NCI-H2029 treated with DMSO at 0.1 percent for 48 hours (cell line): ENCODE measurements at places on chromosomes 2 and 18.

- DNase-seq, result no peak
These were observed 21.6 kb downstream of the SESTD1 start for GRCh38 chr2:179243046-179243445.

- DNase-seq, result no peak
These were observed 64.8 kb downstream of the CYP26B1 start for GRCh38 chr2:72082887-72083286.

GRCh38 chr2:58047373-58047935 lies 848 bp downstream of the VRK2 start:
- DNase-seq, result no peak

DNA sequence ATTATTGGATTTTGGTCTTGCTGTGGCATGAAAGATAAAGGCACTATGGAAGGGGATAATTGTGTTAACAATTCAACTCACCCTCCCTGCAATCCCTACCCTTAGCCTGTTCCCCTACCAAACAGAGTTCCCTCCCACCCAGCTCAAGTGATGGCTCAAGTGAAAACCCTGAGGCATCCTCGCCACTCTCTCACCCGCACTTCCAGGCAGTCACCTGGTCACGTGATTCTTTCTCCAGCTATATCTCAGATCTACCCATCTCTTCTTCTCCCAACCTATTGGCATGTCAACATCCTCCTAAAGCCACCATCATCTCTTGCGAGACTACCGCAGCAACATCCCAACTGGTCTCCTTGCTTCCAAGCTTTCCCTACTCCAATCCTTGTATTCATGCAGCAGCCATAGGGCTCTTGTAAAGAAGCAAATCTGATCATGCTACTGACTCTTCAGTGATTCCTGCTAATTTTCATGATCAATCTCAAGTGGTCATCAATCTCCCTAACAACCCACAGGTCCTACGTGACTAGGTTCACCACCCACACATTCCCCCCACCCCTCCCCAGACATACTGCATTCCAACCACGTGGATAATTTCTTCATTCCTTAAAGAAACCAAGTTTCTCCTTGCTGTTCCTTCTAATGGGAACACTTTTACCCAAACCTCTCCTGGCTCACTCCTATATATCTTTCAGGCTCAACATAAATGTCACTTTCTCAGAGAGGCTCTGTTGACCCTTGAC lies 66.7 kb downstream of the MBD2 start:
- DNase-seq, result no peak

GRCh38 chr2:234682492-234683228 lies 185.8 kb upstream of the ARL4C start:
- DNase-seq, result no peak

- no peak for DNase-seq
These were observed 320.6 kb downstream of the NCKAP5 start for GRCh38 chr2:133247631-133248030.

DNA sequence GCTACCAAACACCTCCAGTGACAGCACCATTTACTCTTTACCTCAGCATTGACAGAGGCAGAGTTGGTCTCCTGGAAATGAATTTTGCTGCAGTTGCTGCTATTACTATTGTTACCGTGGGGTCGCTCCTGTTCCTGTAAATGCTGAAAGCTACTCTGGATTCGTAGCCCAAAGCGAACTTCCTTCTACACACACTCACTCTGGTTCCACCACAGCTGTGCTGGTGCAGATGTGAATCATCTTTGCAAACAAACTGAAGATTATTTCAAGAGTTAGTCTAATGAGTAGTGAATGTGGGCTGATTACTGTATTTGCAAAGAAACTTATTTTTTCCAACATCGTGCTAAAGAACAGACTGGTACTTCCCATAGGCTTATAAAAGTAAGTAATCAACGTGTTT lies 304.0 kb downstream of the LPIN1 start:
- no peak for DNase-seq

DNA sequence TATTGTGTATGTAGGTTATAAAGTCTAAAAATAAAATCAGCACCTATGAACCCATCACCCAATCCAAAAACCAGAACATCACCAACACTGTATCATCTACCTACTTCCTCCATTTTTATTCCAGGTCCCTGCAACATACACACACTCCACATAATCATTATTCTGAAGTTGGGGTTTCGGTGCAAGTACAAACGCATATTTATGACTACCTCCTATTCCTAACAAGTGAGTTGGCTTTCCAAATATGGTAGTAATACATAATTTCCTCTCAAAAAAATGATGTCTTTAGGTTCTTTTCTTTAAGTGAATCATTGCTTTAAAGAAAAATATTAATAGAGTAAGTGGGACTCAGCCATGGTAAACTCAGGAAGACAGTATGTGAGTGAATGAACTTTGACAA lies 3.3 kb downstream of the ACVR1 start:
- no peak for DNase-seq

DNA sequence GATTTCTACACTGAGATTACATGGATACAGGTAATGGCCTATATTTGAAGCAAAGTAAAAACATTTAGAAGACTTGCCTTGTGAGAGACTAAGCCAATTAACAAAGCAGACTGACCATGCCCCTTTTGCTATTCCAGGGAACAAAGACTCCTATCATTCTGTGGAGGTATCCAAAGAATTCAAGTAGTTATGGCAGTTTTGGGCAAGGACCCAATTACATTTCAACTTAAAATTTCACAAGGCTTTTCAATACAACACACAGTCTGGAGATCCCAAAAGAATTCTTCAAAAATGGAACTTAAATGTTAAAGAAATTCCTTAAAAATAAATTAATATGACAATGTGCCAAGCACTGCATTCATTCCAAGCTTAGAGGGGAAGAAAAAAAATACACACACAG lies 109.2 kb upstream of the CHRNA1 start:
- no peak for DNase-seq

GRCh38 chr2:233022561-233022960 lies 9.5 kb upstream of the NGEF start:
- DNase-seq, result no peak

GRCh38 chr18:58609536-58609993 lies 19.3 kb downstream of the ALPK2 start:
- DNase-seq, result no peak

- DNase-seq, result no peak
These were observed 144.1 kb downstream of the PRPF40A start for GRCh38 chr2:152573168-152573567.

GRCh38 chr2:227562581-227562980 lies 36.1 kb upstream of the SCYGR2 start:
- no peak for DNase-seq

DNA sequence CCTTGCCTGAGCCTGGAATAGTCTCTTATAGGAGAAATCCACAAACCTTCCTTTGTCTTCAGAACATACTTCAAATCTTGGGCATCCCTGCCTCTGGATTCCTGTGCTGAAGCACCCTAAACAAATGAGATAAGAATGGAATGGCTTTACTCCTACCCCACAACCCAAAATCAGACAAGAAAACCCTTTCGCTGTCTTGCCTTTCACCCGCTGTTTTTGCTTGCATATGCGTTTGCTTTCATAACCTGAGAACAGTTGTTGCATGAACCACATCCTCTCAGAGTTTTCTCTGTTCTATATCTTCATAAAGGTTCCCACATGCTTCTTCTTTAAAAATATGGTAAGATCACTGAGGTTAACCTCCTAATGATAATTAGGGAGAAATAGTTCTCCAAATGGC lies 132.1 kb upstream of the MAP3K20 start:
- no peak for DNase-seq

- no peak for DNase-seq
These were observed 216.0 kb downstream of the DSEL start for GRCh38 chr18:67300498-67300897.

DNA sequence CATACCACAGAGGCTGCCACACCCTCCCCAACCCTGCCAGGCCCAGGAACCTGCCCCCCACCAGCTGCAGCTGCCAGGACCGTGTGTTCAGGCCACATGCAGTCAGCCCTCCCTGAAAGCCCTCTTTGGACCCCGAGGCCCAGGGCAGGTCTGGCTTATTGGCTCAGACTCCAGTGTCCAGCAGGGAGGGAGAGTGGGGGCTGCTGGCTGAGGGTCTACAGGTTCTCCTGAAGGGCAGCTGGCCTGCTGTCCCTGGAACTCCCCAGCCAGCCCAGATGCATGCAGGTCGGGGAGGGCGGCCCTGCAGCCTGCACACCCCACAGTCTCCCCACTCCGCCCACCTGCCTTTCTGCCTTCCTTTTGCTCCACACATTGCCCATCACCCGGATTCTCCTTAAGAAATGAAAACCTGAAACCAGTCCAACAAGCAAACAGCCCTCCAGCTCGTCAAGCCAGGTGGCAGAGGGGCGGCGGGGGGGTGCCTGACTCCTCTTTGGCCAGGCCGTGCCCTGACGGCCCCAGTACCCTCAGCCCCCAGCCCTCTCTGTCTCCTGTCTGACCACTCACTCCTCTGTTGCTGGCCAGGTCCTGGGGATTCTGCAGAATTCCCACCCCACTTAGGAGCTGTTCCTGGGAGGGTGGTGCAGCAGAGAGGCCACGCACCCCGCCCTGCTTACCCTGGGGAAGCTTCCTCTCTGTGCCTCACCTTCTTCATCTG lies 18.0 kb downstream of the GPR35 start:
- DNase-seq, result no peak
